Activated CD4-positive, alpha-beta T cell treated with anti-CD3 and anti-CD28 coated beads for 1 hour (primary cell): ENCODE measurements at places on chromosomes 3 and 15.

DNA sequence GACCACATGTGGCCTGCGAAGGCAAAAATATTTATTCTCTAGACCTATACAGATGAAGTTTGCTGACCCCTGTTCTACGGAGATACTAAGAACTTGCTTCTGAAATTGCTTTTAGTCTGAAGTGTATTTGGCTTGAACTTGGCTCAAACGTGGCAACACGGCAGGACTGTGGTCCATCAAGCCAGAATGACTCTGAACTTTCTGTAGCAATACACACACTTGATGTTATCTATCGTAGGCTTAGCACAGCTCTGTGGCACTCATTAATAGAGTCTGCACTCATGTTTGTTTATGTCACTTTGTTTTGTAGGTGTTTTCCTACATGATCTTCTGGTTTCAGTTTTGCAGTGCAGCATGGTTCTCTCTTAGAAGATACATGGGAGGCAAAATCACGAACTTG lies 298.1 kb downstream of the ADAMTS17 start:
- no peak for DNase-seq

DNA sequence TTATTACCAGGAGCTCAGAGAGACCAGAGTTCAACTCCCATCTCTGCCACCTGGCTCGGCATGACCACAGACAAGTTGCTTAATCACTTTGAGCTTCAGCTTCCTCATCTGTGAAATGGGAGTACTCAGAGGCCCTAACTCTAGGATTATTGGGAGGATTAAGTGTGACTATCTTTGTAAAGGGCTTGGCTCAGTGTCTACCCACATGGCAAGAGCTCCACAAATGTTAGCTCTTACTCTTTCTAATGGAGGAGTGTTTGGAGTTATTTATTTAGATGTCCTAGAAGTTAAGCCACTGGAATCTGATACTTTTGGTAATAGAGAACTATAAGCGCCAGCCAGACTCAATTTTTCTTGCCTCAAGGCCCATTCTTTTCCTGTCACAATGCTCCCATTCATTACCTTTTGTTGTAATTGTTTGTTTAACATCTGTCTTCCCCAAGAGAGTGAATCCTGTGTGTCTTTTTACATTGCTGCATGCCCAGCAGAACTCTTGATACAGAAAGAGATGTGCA lies 12.3 kb upstream of the LMCD1 start:
- no peak for DNase-seq

GRCh38 chr3:49470714-49471420 lies 800 bp downstream of the DAG1 start:
- DNase-seq, result no peak

- DNase-seq, result no peak
These were observed 74.4 kb upstream of the GSK3B start for GRCh38 chr3:120168611-120169010.

- no peak for DNase-seq
These were observed 94.7 kb downstream of the LINGO1 start for GRCh38 chr15:77538027-77538451.

DNA sequence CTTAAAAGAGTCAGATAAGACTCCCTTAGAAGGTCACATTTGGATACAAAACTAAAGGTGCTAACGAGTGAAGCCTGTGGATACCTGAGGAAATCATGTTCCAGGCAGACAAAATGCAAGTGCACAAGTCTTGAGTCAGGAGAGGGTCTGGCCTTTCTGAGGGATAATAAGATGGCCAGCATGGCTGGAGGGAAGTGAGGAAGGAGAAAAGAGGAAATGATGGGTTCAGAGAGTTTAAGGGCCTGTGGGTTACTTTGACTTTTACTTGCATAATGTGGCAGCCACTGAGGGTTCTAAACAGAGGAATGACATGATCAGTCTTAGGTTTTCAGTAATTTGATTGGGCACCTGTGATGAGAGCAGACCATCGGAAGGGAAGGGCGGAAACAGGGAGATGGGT lies 3.5 kb upstream of the ROPN1B start:
- DNase-seq, result no peak

GRCh38 chr3:56621681-56622080 lies 61.4 kb downstream of the TASOR start:
- DNase-seq, result no peak

- no peak for DNase-seq
These were observed 28.1 kb downstream of the EXOG start for GRCh38 chr3:38524141-38524739.

GRCh38 chr3:184761075-184761841 lies 49.4 kb upstream of the MAGEF1 start:
- DNase-seq, result no peak

DNA sequence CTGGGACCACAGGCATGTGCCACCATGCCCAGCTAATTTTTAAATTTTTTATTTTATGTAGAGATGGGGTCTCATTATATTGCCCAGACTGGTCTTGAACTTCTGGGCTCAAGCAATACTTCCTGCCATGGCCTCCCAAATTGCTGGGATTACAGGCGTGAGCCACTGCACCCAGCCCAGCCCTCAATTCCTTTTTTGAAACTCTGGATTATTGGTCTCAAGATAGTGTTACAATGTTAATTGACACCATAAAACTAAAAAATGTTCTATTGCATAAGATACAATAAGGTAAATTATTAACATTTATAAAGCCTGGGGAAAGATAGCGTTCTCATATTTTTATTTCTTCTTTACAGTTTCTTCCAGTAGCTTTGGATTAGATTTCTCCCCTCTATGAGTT lies 3.9 kb upstream of the NFKBIZ start:
- no peak for DNase-seq

- no peak for DNase-seq
These were observed 306.5 kb upstream of the SLITRK3 start for GRCh38 chr3:165502707-165503106.

DNA sequence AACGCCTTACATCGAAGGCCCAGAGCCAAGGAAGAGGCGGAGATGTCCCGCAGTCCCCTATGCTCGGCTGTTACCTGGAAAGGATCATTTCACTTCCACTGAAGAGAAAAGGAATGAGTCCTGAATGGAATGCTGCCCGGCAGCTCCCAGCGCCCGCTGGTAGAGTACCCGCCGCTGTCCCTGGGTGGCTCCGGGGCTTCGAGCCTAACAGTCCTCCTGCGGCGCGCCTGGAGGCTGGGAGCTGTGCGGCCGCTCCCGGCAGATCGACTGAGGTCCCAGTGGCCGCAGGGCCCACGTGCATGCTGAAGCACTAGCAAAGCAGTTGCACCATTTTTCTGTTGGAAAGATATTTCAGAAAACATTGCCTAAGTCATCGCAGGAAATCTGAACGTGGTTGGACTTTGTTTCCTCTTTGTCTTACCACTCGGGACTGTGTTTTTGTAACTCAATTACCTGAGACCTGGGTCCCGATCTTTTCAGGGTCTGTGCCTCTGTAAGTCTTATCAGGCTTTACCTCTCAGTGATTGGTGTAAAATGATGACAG lies 984 bp downstream of the RNU6-1 start:
- no peak for DNase-seq

DNA sequence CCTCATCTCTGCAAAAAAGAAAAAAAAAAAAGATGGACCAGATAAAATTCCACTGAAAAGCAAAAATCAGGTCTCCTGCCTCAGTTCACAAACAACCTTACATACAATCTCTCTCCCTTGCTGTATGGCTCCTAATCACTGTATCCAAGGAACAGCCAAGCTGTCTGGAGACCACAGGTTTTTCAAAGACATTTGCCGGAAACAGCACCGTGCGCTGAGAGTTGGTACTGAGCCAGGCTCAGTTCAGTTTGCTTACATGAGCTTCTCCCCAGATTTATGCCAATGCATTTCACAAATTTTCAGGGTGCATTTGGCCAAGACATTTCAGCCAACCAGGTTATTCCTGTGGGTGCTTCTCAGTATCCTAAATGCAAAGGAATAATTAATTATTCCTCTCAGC lies 4.1 kb downstream of the ACP3 start:
- DNase-seq, result no peak

- DNase-seq, result no peak
These were observed 642.3 kb upstream of the ADAMTS9 start for GRCh38 chr3:65330072-65330471.
